GM04503 (cell line): ENCODE measurements at places on chromosomes 12 and 14.

- no peak for DNase-seq
These were observed 613 bp downstream of the ARHGEF40 start for GRCh38 chr14:21070610-21071224.

DNA sequence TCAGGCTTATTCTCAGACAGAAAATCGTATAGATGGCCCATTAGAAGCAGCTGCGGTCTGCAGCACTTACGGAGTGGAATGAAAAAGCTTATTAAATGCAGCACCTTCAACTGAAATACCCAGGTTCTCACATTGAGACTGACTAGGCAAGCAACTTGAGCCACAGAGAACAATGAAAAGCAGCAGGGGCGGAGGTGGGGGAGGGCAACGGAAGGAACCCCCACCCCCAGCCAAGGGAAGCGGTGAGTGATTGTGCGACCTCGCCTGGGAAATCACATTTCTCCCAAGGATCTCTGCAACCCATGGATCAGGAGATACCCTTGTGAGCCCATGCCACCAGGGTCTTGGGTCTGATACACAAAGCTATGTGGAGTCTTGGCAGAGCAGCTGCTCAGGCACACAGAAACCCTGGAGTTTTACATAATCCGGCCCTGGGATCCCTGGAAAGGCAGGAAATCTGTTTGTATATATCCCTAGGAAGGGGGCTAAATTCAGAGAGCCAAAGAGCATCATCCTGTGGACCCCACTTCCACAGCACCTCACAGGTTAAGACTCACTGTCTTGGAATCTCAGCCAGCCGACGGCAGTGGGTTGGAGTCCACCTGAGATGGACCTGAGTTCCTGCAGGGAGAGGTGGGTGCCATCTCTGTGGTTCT is 38.1 kb downstream of the PZP start:
- no peak for DNase-seq

- DNase-seq: no peak
These were observed 12.2 kb upstream of the FOXG1 start for GRCh38 chr14:28754209-28754985.

- no peak for DNase-seq
These were observed 436.2 kb upstream of the TMEM132C start for GRCh38 chr12:127830730-127831129.

- no peak for DNase-seq
These were observed 16.2 kb downstream of the ESRRB start for GRCh38 chr14:76391981-76392690.

- no peak for DNase-seq
These were observed 151.4 kb upstream of the NUDT4 start for GRCh38 chr12:93226361-93226760.

DNA sequence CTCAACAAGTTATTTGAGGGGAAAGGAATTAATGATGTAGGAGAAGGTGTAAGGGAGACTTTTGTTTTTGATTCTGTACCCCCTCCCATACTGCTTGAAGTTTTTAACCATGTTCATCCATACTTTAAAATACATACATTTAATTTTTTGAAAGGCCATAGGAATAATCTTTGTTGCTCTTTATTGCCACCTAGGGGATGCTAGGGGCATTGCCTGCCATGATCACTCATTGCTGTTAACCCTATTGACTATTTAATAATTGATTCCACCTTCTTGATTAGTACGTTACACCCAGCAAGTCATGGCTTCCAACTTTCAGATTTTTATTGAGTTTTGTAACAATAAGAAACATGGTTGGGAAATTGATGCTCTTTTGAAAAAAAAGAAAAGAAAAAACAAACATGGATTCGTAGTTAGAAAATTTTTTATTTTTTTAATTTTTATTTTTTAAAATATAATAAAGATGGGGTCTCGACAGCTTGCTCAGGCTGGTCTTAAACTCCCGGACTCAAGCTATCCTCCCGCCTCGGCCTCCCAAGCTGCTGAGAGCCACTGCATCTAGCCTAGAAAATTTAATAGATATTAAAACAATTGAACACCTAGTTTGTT is 8.5 kb upstream of the PRKAB1 start:
- DNase-seq: no peak

DNA sequence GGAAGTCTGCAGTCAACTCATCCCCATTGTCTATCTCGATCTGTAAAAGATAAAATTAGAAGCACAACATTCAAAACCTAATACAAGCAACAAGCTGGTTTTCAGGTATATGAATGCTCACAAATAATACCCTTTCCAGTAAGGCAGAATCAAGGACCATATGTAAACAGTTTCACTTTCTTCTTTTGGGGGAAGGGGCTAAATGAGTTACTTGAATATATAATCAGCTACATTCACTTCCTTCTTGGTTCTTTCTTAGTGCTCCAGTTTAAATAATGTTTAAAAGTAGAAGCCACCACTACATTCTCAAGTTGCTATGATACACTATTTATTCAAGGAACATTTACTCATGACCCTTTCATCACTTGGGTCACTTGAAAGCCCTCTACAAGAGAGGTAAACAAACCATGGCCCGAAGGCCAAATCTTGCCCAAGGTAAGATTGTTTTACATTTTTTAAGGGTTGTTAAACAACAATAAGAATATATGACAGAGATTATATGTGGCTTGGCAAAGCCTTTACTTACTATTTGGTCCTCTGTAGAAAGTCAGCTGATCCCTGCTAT is 10.3 kb downstream of the TWF1 start:
- no peak for DNase-seq

- DNase-seq: no peak
These were observed 152.7 kb downstream of the ADGRD1 start for GRCh38 chr12:131106349-131106941.

- no peak for DNase-seq
These were observed 1.6 kb downstream of the TMEM121 start for GRCh38 chr14:105527826-105528585.

- no peak for DNase-seq
These were observed 98.9 kb downstream of the BCL11B start for GRCh38 chr14:99173086-99173485.

DNA sequence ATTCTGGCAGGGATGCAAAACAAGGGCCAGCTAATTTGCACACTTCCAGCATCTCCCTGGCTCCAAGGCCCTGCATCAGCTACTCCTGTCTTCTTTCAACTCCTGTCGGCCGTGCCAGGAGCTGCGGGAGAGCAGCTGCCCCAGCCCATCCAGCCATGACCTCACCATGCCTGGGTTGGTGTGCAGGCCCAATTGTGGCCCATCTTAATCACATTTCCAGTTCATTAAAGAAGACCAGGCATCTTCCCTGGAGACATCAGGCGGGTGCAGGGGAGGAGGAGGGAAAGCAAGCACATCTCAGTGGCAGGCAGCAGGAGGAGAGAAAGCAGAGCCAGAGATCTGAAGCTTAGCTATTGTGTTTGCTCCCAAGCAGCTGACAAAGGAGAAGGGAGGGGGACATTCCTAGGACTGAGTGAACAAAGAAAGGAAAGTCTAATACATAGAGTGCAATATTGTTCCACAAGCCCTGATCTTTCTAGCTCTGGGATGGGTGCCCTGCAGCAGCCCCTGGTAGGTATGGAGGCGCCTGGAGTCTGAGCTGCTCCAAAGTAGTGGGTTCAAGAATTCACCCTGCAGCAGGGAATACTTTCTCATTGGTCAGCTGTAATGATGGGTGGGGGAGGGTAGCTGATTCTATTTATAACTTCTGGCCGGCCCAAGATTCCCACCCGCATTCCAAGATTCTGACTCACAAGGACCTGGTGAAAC is 40.1 kb downstream of the VWF start:
- DNase-seq: no peak

GRCh38 chr14:27409944-27410343 is 812.1 kb upstream of the NOVA1 start:
- no peak for DNase-seq

GRCh38 chr12:113145720-113146551 is 3.6 kb upstream of the CFAP73 start:
- no peak for DNase-seq

DNA sequence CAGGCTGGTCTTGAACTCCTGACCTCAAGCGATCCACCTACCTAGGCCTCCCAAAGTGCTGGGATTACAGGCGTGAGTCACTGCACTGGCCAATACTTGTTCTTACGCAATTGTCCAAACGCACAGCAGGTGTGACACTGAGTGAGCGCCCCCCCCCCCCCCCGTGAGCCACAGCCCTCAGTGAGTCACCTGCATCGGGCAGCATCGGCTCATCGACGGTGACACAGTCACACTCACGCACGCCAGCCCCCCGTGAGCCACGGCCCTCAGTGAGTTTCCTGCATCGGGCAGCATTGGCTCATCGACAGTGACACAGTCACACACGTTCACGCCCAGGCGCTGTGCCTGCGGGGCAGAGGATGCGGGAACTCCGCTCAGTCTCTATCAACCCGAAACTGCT is 42.5 kb downstream of the GALNT9 start:
- DNase-seq: no peak

DNA sequence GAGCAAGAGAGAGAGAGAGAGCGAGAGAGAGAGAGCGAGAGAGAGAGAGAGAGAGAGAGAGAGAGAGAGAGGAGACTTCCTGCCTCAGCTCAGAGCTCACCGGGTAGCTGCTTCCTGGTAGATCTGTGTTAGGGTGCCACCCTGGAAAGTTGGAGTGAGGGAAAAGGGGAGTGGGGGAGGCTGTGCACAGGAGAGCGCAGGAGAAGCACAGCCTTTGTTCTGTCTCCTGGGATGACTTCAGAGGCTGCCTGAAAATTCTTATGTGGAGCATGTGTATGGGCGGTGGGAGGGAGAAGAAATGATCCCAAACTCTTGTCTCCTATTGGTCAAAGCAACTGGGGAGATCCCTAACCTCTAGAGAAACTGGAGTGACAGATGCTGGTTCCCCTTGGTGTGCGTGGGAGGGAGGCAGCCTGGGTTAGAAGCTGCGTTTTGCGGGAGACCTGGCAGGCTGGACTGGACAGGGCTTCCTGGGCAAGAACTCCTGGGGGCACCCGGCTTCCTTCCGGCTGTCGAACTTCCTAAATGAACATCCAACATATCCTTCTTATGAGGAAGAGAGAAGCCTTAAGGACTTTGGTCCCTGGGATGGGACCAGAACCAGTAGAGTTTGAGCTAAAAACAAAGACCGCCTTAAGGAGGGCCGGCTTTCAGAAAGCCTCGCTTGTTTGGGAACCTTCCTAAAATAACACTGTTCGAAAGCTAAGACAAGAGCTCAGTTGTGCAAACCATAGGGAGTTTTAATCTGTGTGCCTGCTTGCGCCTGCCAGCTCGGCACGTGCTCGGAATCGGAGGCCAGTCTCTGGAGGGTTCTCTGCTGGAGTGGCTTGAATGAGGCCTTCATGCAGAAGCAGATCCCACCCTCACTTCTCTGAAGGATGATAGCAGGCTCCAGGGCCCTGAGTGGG is 30.4 kb upstream of the BEGAIN start:
- DNase-seq: no peak

DNA sequence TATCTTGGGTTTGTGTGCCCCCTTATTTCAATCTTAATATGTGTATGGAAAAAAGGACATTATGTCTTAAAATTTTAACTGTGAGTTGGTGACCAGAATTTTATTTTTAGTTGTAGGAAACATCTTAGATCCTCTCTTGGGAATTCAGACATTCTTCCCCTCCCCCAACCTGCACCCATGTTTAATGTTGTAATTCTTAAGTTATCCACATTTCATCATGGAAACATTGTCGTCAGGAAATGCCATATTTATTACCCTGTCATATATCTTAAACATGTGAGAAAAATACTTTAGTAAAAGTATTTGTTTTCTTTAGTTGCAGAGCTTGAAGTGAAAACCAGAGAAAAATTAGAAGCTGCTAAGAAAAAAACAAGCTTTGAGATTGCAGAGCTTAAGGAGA is 30.3 kb downstream of the YEATS4 start:
- DNase-seq: no peak

GRCh38 chr12:129819391-129819790 is 84.4 kb downstream of the TMEM132D start:
- no peak for DNase-seq

DNA sequence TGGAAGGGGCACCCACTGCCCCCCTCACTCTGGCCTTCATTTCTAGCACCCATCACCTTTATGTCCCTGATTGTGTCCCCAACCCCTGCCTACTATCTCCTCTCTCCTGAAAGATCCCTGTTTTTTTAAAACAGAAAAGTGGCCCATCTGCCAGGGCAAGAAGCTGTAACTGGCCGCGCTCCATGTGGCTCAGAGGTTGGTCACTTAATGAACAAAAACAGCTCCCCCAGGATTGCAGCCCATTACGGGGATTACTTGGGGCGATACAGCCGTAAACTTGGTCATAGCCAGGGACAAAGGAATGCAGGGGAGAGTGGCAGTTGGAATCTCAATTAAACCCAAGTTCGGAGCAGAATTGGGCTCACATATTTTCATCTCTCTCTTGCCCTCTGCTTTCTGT is 34.8 kb upstream of the VSX2 start:
- no peak for DNase-seq

GRCh38 chr14:92542766-92543554 is 29.4 kb downstream of the RIN3 start:
- DNase-seq: no peak

DNA sequence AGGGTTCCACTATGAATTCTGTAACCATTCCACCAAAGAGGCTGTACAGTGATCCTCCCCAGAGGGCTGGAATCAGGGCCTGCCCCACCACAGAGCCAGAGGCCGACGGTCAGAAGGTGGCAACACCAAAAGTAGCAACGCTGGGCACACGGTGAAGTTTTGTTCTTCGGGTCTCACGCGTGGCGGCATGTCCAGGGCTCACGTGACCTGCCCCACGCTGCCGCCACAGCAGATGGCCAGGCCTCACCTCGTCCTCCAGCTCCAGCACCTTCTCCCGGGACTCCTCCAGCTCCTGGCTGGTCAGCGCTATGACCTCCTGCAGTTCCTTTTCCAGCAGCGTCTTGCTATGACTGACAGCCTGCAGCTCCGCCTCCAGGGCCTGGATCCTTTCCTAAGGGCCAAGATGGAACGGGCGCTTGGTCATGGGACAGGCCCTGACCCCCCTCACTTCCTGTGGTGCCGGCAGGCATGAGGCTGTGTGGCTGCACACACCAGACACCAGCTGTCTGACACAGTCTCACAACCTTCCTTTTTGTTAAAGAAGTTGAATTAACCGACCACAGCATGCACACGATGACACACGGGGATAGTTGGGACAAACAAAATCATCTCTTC is 22.4 kb upstream of the ANKLE2 start:
- DNase-seq: no peak

DNA sequence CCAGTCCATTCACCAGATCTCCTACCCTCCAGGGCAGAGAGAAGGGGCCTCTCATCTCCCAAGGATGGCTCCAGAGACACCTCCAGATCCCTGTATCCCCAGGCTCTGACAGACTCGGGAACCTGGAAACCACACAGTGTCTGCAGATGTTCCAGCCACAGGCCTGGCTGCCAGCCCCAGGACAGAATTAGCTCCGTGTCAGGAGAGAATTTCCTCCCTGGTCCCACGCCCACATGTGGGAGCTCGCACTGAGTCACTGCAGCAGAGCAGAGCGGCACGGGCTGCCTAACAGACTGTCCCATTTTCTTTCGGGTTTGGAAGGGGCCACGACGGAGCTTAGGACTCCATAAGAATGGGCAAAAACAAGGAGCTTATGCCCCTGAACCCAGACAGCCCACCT is 33.6 kb downstream of the CMKLR1 start:
- peak; percentile 87 for DNase-seq

GRCh38 chr12:76470028-76470939 is 89.3 kb downstream of the OSBPL8 start:
- DNase-seq: peak; percentile 47

- DNase-seq: peak; percentile 59
These were observed 201.2 kb upstream of the PRICKLE1 start for GRCh38 chr12:42790761-42791151.
